ENCODE measurements at places on chromosomes 11 and 22.

GRCh38 chr11:119424276-119424675 is 1.3 kb upstream of the THY1 start:
- no peak for DNase-seq

- DNase-seq, result no peak
Observed at GRCh38 chr11:126063507-126063852, 814 bp upstream of the CDON start.

DNA sequence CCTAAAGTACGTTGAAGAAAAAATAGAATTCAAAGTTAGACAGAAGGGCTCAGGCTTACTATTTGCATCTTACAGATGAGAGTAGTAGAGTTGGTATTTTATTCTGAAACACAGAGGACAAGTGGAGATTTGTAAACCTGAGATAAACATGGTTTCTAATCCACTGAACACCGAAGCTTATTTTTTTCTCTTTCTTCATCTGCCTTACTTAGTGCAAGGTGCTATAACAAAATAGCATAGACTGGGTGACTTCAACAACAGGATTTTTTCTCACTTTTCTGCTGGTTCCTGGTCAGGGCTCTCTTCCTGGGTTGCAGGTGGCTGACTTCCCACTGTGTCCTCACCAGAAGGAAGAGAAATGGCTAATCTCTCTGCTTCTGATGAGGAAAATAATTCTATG is 2.1 kb upstream of the HBG1 start:
- DNase-seq, result no peak

GRCh38 chr11:108196901-108197300 is 25.5 kb downstream of the NPAT start:
- DNase-seq, result no peak

GRCh38 chr11:34198523-34198922 is 93.1 kb downstream of the NAT10 start:
- DNase-seq, result peak; percentile 33

DNA sequence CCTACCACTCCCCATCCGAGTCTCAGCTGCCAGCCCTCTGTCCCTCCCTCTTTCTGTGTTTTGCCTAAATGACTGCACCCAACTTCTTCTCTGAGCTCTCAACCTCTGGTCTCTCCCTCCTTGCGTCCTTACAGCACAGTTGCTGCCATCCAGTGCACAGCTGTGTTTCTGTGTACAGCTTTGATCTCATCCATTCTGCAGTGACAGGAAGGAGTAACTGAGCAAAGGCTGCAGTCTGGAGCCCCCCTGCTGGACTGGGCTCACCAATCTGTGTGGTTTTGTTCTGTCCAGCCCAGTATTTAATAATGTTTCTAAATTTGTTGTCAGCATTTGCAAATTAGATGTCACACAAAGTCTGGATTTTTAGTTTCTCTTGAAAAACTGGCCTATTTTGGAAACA is 43.8 kb downstream of the PRR5L start:
- no peak for DNase-seq

- peak; percentile 96 for DNase-seq
Observed at GRCh38 chr11:119584193-119585042, 144.6 kb downstream of the NECTIN1 start.

- DNase-seq, result no peak
Observed at GRCh38 chr11:69542314-69543168, 61.1 kb downstream of the LINC01488 start.

GRCh38 chr11:32902089-32902665 is 9.6 kb downstream of the QSER1 start:
- DNase-seq, result peak; percentile 34

GRCh38 chr11:23311986-23312940 is 452.0 kb upstream of the CCDC179 start:
- DNase-seq, result no peak

- DNase-seq, result no peak
Observed at GRCh38 chr11:102420547-102420946, 32.0 kb downstream of the TMEM123 start.

DNA sequence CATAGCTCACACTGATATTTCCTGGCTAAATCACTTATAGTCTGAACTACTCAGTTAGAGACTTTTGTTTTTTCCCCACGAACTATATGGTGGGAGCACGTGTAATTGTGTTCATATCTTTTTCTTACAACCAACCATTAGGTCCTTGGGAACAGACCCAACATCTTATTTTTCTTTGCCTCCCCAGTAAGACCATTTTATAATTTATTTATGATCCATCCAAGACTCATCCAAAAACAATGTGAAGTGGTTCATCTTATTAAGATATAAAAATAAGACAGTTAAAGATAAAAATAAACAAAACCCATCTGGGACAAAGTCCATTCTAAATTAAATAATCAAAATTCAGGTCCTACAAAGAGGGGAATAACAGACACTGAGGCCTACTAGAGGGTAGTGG is 90.8 kb downstream of the FAM168A start:
- DNase-seq, result no peak

- no peak for DNase-seq
Observed at GRCh38 chr11:114167771-114168448, 108.4 kb downstream of the ZBTB16 start.

GRCh38 chr11:68011051-68011943 is 1.2 kb downstream of the ALDH3B1 start:
- DNase-seq, result peak; percentile 59

- no peak for DNase-seq
Observed at GRCh38 chr22:19605508-19606331, 81.5 kb upstream of the CLDN5 start.

GRCh38 chr11:76030286-76030685 is 176.0 kb downstream of the WNT11 start:
- no peak for DNase-seq

- no peak for DNase-seq
Observed at GRCh38 chr11:75146711-75147110, 4.2 kb upstream of the SLCO2B1 start.

- DNase-seq, result peak; percentile 76
Observed at GRCh38 chr22:41925783-41926460, 684 bp downstream of the TNFRSF13C start.

GRCh38 chr11:19919050-19919561 is 206.5 kb downstream of the NAV2 start:
- DNase-seq, result no peak

DNA sequence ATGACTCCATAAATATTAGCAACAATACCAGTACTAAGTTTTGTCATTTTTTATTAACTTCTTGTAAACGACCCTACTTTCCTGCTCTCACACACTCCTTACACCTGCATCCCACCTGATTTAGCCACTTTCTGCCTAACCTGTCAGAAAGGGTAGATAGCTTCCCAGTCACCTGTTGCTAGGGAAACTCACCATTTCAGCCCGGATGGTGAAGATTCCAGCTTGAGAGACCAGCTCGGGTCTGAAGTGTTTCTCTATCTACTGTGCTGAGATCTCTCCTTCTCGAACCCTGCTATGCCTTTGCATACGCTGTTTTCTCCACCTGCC is at the start of gene PARVG:
Gene PARVG, plus strand, starts transcription at position 220 of the 327 bp plus-strand sequence. CDS start 2,405 bp downstream, outside the sequence.
- no peak for DNase-seq

DNA sequence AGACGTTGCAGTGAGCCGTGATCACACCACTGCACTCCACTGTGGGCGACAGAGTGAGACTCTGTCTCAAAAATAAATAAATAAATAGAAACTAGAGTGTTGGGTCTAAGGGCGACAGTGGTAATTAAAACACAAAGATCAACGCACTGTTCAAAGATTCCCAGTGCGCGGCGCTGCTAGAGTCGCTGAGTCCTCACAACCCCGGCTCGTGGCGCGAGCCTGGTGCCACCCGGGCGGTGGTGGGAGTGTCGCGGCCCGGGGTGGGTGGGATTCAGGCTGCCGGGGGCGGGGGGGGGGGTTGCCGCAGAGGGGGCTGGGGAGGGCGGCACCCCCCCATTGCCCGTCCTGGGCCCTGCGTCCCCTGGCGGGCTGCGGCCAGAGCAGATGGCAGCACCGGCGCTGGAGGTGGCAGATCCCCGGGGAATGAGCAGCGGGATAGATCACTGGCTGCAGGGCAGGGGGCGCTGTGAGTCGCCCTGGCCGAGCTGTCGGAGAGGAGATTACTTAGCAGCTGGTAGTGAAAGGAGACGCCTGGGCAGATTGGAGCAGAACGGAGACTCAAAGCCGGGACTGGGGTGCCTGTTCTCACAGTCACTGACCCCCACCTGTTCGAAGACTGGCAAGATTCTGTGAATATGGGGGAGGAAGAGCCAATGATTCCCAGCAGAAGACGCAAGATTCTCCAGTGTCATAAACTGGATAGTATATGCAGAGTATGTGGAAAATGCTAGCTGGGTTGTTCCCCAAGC is 30.2 kb upstream of the APOBEC3A start:
- DNase-seq, result peak; percentile 62

DNA sequence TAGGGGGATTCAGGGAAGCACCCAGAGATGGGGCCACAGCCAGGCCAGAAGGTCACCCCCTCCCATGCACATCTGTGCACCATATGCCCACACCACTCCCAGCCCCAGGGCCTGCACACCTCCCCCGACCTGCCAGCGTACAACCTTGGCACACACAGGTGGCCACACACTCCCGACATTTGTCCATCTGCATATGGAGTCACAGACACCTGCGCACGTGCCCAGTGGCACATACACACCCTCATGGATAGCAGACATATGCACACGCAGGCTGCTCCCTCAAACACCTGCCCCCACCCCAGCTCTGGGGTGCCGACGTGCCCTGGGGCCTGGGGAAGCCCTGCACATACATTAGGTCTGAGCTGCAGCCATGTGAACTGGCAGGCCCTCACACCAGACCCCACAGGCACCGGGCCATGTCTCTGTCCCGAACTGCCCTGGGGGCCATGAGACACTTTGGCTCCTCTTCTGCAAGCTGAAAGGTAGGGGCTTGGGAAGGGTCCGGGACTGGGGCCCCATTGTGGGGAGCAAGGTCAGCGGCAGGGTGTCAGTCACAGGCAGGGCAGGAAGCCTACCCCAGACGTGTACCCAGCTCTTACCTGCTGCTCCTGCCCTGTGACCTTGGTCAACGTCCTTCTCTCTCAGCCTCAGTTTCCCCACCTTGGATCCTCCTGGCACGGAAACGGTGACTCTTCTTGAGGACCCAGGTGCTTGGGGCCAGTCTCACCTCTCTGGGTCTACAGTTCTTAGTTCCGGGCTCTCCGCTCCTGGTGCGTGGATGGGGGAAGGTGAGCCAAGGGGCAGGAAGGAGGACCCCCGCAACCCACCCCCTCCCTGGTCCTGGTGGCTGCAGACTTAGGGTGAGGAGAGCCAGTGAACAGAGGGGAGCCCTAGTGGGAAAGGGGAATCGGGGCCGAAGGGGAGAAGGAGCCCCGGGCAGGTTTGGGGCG is 579 bp upstream of the CABP7 start:
- no peak for DNase-seq

GRCh38 chr11:9017773-9018172 is 14.0 kb upstream of the NRIP3 start:
- DNase-seq, result peak; percentile 85

- DNase-seq, result no peak
Observed at GRCh38 chr11:70116386-70117065, 38.4 kb downstream of the ANO1 start.
